SW 1271 (cell line): ENCODE measurements at places on chromosomes 1 and 21.

- no peak for DNase-seq
Observed at GRCh38 chr1:78079580-78079979, 33.8 kb downstream of the GIPC2 start.

DNA sequence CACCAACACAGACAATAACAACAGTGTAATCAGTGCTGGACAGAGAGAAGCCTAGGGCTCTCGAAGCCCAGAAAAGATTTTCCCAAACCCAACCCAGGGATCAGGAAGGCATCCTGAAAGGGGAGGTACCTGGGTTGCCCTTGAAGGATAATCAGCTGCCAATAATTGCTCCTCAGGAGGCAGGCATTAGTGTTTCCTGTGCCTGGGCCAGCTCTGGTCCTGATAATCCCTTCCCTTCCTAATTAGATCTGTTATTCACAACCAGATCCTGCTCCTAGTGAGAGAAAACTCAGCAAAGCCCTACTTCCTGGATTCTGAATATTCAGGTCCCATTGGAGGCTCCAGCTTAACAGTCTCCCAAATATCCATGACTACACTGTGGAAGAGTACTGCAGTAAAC, 117.4 kb downstream of the DMRTA2 start:
- no peak for DNase-seq

DNA sequence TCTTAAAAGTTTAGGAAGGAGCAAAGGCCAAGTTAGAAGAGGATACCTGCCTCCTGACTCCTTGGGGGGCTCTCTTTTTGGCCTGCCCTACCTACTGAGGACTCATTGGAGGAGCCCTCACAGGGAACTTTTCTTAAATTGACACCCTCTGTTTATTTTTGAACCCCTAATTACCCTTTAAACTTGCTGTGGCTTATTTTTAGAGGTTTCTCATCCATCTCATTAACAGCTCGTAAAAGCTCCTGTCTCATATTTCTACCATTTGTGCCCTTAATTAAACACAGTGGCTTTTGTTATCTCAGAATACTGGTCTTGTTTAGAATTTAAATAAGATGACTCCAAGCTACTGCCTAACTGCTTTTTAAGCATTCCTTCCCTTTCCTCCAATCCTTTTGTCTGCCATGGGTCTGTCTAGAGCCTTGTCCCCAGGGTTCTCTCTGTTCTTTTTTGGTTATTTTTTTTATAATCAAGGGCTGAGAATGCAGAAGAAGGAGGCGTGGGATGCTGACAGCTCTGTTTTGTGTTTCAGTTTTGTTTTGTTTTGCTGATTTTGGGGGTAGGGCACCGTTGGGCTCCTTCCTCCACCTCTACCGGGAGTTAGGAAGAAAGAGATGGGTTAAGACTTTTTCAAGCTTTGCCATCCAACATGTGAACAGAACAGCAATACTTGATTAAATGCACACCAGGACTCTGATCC, 78.0 kb downstream of the SYT6 start:
- DNase-seq = no peak

DNA sequence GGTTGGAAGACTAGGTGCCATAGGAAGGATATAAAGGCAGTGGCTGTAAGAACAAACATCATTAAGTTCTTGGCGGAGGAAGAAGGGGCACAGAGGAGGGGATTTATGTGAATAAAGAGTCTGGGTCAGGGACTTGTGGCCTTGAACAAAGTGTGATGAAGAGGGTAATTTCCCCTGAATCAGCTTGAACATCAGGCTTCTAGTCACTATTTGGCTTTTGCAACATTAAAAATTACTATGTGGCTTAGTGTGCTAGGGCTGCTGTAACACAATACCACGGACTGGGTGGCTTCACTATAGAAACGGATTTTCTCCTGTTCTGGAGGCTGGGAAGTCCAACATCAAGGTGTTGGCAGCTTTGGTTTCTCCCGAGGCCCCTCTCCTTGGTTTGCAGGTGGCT, 70.5 kb upstream of the CNIH3 start:
- DNase-seq = no peak

DNA sequence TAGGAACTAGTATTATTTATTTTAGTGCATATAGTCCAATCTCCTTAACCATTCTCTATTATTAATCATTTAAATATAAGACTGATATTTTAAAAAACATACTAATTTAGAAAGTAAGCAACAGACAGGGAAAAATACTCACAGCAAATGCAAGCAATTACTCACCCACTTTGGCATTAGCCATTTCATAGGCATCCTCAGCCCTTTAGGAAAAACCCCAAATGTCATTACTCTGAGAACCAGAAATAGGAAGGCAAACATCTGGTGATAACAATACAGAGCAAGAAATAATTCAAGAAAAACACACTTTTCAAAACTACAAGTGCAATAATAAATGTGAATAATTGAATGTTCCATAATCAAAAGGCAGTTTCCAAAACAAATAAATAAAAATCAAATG, 545.1 kb downstream of the PLPP3 start:
- DNase-seq = no peak

GRCh38 chr1:61244114-61244513, 161.8 kb downstream of the NFIA start:
- no peak for DNase-seq

GRCh38 chr21:31201548-31201947, 142.5 kb downstream of the TIAM1 start:
- DNase-seq = no peak

GRCh38 chr1:209370241-209370995, 213.1 kb upstream of the CAMK1G start:
- no peak for DNase-seq

- no peak for DNase-seq
Observed at GRCh38 chr1:192737306-192737705, 71.5 kb upstream of the RGS2 start.

DNA sequence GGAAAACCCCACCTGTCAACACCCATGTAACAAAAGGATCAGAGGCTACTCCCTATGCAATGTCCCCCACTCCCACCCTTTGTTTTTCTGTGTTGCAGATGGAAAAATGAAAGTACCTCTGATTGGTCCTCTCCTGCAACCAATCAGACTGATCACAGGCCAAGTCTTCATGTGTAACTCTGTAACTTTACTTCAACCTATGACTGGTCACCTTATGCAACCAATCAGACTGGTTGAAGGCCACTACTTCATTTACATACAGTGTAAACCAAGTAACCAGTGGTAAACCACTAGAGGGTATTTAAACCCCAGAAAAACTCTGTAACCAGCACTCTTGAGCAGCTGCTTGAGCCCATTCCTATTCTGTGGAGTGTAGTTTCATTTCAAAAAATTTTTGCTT, 266.3 kb upstream of the OLFM3 start:
- no peak for DNase-seq

GRCh38 chr1:236950365-236950764, 53.9 kb downstream of the MT1HL1 start:
- DNase-seq = no peak

- DNase-seq = no peak
Observed at GRCh38 chr1:203239526-203240305, 10.2 kb upstream of the CHIT1 start.

DNA sequence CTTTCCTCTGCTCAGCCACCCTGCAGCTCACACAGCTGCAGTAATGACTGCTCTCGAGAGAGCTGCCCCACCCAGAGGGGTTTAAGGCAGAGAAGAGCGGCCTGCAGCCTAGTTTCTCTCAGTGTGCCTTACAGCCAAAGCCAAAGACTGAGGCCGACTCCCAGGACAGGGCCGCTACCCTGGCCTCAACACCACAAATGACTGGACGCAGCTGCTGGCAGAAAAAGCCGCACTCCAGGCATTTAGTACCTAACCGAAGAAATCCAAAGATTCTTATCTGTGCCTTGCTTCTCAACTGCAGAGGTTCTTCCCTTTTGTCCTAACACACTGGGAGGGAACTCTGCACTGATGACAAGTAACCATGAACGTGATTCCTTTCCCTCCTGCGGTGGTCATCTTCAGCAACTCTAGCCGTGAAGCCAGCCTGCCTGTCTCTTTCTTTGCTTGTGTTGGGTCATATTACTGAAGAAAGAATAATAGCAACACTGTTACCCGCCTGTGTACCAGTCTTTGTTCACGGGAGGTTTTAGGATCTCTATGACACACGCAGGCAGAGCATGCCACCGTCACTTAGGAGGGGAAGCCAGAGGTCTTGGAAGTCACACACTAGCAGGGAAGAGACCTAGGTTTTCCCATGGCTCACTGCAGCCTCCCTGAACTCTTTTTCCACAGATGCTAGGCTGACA, 202.7 kb downstream of the RHOU start:
- DNase-seq = no peak

GRCh38 chr1:22037520-22037919, 15.0 kb upstream of the CDC42 start:
- no peak for DNase-seq

DNA sequence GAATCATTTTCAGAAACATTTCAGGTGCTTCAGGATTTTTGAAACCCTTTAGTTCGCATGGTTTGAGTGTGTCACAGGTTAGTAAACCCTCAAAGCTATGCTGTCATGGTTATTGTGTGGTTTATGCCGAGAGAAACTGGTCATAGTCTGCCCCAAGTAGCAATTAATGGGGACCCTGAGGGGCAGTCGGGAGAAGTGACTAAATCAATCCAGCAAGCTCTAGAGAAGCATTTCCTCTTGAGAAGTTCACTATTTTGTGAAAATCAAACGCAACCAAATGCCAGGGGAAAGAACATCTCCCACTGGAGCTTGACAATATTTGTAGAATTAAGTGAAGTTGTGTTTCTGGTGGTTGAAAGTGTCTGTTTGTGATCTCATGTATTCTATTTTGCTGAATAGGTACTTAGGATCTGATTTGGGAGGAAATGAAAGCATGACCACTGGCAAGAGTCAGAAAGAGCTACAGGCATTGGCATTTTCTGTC, 63.0 kb upstream of the BACH1 start:
- no peak for DNase-seq

DNA sequence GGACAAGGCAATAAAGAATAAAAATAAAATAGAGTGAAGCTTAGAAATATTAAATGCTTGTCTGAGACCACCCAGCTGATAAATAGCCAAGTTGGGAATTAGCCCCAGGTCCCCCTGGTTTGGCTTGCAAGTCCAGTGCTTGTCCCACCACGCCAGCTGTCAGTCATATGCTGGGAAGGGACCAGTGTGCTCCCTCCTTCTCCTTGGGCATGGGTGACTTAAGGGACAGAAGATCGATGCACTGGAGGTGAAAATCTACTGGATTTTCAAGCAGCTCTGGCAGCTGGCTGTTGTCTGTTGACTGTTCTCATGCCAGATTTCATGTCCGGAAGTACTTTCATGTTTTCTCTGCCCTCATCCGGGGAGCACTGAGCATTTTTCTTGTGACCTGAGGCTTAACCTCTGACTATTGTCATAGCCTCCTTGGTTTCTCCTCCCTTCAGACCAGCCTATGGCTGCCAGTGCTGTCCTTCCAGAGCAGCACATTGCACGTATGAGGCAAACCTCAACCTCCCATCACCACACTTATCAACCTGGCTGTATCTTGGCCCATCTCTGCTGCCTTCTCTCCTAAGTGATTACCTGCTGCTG, 12.4 kb downstream of the LMOD1 start:
- DNase-seq = no peak

- peak; percentile 29 for DNase-seq
Observed at GRCh38 chr21:17903029-17903806, 84.1 kb upstream of the C21orf91 start.
